ENCODE measurements at places on chromosomes 4 and X.
A peak's percentile ranks its signal among the peaks of the same experiment; 100 is the strongest.

DNA sequence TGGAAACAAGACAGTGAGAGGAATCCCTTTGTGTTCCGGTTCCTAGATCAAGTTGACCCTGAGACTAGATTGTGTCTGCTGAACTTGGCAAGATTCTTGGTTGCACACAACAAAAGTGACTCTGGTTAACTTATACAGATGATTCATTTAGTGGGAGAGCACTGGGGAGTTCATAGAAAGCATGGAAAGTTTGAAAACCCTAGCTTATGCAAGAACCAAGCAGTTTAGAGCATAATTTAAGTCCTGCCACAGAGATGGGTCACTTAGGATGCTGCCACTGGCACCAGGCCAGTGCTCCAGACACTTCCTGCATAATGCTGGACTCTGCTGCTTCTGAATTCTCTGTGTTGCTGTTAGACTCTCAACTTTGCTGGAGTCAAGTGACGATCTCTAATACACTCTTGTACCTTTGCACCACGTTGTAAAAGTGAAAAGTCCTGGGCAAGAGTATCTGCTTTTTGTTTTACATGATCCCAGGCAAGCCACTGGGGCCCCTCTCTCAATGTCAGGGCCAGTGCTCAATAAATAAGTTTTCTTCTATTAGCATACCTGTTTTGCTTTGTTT, 12.7 kb upstream of the DCUN1D4 start:
- no peak for DNase-seq

DNA sequence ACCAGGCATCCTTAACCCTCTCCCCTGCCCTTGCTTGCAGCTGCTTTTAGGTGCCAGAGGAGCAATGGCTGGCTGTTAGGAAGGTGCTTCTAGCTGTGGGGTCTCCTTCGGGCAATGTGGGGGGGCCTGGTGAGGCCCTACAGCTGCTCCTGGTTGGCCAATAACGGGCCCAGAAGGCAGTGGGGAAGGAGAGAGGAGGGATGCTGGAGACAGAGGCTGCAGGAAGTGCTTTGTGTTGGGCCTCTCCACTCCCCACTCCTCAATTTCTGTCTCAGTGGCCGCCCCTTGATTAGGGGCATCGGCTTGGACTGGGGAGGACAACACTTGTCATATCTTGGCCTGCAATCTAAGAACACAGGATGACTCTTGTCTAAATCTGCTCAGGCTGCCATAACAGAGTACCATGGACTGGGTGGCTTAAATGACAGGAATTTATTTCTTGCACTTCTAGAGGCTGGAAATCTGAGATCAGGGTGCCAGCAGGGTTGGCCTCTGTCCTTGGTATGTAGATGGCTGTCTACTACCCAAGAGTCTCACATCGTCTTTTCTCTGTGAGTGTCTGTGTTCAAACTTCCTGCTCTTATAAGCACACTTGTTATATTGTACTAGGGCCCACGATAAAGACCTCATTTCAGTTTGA, 374.3 kb downstream of the MID1IP1 start:
- peak; percentile 77 for DNase-seq

DNA sequence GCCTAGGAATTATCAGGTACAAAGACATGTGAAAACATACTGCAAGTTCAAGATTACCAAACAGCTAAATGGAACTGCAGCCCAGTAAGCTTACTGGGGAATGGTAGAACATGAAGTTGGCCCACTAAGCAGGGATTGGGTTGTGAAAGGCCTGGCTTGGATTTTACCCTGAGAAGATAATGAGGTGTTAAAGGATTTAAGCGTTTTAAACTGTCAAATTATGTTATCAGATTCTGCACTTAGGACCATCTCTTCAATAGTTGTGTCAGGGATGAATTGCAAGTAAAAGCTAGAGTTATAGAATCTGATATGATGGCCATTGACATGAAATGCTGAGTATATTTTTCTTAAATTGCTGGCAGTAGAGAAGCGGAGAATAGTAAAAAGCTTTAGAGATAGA, 225.7 kb downstream of the GRID2 start:
- no peak for DNase-seq

DNA sequence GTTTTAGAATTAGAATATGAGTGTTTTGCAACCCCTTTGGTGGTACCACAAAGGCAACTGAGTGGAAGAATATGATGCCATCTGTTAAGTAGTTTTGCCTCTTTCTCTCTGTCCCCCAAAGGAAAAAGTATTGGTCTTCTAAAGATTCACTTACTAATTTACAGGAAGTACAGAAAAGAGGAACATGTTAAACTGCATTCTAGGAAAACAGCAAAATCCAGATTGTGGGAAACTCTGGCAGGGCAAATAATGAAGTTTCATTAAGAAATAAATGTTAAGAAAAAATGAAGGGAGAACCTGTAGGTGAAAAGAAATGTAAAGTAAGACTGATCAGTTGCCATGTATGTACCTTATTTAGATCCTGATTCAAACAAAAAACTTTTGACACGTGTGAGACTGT, 39.3 kb downstream of the NSUN7 start:
- no peak for DNase-seq

DNA sequence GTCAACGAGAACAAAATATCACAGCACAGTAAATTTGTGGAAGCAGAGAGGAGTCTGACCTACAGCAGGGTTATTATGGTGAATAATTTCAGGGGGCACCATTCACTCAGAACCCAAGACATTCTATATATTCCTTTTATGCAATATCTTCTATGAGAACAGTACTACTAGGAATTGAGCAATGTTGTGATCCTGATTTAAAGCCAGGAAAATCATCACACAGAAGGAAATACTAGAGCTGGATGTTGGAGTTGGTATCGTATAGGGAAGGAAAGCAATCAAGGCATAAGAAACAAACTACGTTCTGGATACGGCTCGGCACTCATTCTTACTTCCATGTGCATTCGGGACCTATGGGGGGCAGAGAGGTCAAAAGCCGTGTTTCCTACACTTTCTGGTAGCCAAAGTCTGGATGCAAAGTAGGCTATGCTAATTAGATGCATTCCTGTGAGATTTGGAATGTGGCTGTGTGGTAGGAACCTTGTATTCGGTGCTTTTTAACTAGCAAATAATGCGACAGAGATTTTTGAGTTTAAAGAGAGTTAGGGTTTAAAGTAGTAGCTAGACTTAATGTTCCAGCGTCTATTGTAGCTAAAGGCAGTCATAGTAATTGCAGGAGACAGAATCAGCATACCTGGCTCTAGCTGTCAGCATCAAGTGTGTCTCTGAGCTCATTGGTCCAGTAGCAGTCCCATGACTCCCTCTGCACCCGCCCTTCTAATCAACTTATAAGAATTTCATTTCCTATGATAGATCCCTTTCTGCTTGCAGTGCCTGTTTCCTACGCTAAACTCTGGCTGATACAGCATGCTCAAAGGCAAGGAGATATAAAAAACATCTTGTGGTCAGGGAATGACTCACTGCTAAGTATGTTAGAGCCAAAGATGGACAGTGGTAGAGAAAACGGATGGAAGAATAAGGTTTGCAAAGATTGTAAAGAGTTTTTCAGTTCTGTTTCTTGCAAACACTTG, 43.3 kb upstream of the PDGFC start:
- no peak for DNase-seq

- no peak for DNase-seq
These were observed 41.1 kb upstream of the HPGD start for GRCh38 chr4:174563399-174563798.

GRCh38 chr4:181465826-181466225, 777.4 kb upstream of the TENM3 start:
- DNase-seq = no peak

DNA sequence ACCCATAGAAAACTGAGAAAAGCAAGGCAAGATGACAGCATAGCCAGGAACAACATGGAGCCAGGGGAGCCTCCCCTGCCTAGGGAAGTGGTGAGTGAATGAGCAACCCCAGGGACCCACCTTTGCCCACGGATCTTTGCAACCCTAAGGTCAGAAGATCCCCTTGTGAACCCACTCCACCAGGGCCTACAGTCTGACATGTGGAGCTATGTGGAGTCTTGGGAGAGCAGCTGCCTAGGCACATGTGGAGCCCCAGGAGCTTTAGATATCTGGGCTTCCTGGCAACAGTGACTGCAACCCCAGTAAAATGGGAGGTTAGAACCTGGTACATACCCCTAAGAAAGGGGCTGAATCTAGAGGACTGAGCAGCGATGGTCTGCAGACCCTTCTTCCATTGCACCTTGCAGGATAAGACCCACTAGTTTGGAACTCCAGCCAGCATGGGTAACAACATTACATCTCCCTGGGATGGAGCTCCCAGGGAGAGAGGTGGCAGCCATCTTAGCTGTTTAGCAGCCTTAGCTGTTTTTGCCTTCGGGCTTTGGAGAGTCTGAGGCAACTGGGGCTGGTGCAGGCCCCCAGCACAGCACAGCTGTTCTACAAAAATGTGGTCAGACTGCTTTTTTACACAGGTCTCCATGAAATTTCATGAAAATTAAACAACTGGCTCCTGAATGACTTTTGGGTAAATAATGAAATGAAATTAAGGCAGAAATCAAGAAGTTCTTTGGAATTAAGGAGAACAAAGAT, 104.7 kb upstream of the TRIM2 start:
- peak; percentile 95 for DNase-seq

DNA sequence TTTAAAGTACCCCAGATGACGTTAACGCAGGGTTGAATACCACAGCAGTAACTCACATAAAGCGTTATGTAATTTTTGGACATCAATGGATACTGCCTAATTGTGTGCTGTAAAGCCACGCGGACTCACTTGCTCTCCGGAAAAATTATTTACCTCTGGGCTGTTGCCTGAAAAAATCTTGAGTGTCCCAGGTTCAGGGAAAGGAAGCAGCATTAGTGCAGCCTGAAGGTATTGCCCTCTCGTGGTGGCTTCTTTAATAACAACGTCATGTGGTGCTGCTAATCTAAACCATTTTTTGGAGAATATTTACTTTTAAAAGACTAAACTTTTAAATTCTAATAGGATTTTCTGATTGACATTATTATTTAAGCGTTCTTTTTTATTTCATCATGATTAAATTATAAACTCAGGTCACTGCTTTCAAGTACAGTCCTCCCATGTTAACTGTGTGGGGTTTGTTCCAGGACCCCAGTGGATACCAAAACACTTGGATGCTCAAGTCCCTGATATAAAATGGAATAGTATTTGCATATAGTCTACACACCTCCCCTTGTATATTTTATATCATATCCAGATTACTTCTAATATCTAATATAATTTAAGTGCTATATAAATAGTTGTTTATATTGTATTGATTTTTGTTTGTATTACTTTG, 384.8 kb downstream of the FAM133A start:
- no peak for DNase-seq

- no peak for DNase-seq
These were observed 30.7 kb upstream of the PITX2 start for GRCh38 chr4:110653321-110654253.

DNA sequence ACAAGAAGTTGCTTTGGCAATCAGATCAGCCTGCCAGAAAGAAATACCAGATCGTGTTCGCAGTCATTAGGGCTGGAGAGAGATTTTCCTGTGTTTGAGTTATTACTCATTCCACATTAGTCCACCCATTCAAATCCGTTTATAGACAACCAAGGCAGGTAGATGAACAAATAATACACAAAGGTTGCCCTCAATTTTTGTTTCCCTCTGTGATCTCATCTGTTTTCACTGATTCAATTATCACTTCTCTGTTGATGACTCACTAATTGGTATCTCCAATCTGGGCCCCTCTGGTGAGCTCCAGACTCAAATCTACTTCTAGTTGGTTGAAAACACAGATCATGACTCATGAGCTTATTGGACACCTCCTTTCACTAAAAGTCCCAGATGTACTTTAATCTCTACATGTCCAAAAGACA, 54.5 kb downstream of the CHM start:
- DNase-seq = no peak

GRCh38 chr4:77911091-77911490, 48.5 kb downstream of the MRPL1 start:
- DNase-seq = no peak

DNA sequence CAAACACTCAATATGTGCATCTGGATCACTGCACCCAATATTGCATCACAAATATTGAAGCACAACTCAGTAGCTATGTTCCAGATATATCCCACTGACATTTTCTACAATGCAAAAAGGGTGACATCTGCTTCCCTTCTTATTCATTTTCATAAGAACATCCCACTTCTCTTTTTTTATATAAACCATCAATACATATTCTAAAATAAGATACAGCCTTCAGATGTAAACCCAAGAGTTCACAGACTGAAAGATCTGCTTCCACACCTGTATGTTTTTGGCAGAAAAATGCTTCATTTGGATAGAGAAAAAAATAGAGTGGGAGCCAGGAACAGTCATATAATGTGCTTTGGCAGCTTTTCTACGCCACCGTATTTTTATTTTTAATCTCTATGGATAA, 815.6 kb upstream of the ADGRL3 start:
- no peak for DNase-seq

DNA sequence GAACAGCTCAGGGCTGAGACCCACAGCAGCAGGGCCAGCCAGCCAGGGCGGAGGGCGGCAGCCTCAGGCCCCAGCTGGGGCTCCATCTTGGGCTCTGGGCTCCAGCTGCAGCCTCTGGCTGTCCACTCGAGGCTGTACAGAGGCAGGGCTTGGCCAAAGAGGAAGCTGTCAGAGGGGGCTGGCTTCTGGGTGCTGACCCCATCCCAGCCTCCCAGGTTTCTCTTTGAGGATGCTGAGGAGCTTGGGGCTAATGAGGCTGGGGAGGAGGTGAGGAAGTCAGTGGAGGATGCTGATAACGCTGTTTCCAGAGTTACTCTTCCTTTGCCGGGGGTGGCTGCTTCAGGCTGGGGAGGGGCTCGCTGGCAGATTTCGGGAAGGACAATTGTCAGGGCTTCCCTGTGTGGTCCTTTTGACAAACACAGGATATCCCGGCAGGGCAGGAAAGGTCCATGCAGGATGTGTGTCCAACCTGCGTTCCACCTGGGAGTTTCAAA, at the start of gene DIPK2B:
DIPK2B (minus strand) TSS at position 136 of the 494 bp plus-strand sequence; CDS start at position 86, 50 bp downstream.
- no peak for DNase-seq

DNA sequence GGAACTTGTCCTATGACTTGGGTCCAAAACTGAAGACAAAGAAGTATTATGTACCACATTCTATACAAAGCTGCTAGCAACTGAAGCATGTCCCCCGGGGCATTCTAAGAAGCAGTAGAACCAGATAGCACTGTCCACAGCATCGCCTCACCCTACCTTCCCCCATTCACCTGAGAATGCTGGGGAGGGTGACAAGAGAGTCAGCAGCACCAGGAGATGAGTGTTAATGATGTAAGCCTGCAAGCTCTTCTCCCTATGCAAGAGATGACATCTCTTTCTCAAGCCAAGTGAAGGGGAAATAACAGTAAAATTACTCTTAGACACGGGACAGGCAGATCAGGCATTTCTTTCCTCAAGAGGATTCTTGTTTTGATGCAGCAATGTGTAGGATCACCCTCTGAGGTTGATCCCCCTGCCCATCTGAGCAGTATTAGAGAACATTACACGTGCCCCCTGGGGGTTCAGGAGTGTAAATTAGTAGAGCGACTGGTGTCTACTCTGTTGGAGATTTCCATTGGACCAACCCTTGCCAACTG, 13.9 kb upstream of the TLR1 start:
- no peak for DNase-seq

- DNase-seq = no peak
These were observed 173.8 kb downstream of the NSUN7 start for GRCh38 chr4:40923316-40924095.

Measured in vagina (tissue), 2 donors.